ENCODE measurements at places on chromosomes 5 and 9.

DNA sequence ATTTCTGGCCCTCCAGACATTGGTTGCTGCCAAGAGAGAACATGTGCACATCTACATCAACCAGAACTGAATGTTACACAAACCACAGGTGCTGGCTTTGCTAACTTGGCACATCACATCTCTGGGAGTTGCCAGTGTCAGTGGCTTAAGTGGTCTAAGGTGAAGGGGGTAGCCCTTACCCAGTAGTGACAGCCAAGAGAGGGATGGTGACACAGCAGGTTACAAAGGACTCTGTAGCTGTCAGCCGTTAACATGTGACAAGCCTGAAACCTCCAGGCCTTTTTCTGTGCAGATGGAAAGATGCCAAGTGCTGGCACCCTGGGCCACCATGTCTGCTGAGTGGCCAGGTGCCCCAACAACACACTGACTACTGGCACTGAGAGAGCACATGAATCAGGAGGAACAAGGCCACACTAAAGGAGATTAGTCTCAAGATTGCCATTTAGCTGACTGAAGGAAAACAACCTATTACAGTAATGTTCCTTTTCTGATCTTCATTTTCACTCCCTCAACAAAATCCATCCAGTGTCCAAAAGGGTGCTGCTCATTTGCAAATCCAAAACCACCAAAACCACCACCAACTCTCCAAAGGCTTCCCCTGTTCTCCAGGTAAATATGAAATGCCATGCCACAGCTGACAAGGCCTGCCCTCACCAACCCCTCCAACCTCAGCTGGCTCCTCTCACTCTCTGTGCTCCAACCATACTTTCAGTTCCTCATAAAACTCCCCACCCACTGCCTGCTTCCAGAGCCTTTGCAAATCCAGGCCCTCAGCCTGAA lies 20.2 kb downstream of the SIL1 start:
- DNase-seq = no peak

DNA sequence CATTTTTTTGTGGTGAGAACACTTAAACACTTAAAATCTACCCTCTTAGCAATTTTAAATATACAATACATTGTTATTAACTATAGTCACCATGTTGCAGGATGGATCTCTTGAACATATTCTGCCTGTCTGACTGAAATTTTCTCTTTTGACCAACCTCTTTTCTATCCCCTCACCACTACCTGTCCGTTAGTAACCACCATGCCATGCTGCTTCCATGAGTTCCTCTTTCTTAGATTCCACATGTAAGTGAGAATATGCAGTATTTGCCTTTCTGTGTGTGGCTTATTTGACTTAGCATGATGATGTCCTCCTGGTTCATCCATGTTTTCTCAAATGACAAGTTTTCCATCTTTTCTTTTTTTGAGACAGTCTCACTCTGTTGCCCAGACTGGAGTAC lies 48.5 kb upstream of the NAA35 start:
- DNase-seq = no peak

- no peak for DNase-seq
These were observed 287.0 kb downstream of the PRELID2 start for GRCh38 chr5:145548097-145548496.

- no peak for DNase-seq
These were observed 6.2 kb downstream of the RNF183 start for GRCh38 chr9:113296796-113297558.

GRCh38 chr5:1208221-1208742 lies 6.9 kb downstream of the SLC6A19 start:
- no peak for DNase-seq

DNA sequence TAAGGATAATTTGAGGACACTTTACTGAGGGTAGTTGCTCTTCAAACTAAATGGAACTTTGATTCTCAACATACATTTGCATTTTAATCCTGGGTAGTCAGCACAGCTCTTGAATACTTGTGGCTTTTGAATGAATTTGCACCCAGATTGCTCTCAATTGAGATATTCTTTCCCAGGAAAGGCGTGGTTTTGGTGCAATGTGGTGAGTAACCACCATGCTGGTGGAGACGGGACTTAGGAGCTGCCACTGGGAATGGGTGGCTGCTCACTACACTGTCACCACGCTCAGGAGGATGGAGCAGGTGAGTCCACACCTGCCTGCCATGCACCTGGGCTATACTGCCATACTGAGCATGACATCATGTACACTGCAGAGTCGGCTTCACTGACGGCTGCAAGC lies 99.2 kb downstream of the IRX1 start:
- DNase-seq = no peak

DNA sequence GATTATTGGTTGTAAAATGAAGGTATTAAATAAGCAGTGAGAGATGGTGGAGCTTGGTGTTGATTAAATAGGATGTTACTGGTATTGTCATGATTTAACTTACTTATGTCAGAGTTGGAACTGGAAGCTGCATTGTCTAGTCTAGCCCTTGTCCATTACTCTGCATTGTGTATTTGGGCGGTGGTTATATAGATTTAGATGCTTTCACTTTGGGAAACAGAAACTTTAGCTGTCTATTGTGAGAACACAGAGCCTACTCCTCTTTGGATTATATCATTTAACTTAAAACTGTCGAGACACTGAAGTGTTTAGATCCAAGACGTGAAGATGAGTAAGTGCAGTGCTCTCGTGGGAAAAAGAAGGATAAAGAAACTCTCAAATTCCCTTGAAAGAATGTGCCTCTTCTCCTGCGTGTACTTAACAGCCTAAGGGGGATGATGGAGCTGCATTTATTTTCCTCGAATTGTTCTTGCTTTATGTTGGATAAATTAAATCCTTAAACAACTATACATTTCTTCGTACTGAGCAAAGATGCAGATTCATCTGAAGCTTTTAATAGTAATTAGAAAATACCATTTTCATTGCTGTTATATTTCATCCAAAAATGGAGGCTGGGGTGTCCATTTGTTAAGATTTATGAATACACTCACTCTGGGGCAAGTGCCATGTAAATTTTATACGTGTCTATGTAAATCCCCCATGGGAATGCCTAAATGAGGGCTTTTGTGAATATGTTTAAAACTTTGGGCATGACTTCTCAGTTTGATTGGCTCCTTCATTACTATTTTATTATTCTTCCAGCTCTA lies 21.6 kb downstream of the FBXL7 start:
- no peak for DNase-seq

DNA sequence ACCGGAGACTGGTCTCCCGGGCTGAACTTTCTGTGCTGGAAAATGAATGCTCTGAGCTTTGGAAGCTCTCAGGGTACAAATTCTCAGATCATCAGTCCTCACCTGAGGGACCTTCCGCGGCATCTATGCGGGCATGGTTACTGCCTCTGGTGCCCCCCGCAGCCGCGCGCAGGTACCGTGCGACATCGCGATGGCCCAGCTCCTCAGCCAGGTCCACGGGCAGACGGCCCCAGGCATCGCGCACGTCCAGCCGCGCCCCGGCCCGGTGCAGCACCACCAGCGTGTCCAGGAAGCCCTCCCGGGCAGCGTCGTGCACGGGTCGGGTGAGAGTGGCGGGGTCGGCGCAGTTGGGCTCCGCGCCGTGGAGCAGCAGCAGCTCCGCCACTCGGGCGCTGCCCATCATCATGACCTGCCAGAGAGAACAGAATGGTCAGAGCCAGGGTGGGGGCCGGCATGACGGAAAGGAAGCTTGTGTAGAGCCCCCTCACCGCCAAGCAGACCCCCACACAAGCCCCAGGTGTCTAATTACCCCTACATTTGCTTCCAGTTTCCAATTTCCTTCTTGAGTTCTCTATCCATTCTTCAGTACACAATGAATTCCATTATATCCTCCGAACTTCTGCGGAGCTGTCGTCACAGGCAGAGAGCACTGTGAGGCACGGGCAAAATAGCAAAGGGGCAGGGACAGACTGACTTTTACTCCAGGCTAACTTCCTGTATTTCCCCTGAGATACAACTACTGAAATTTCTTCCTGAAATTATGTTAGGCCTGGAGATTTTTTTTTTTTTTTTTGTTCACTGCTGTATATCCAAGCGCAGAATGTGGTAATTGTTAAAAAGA lies 23.2 kb downstream of the CDKN2A start:
- DNase-seq = no peak

- no peak for DNase-seq
These were observed 145.5 kb downstream of the PAX5 start for GRCh38 chr9:36888551-36888950.

DNA sequence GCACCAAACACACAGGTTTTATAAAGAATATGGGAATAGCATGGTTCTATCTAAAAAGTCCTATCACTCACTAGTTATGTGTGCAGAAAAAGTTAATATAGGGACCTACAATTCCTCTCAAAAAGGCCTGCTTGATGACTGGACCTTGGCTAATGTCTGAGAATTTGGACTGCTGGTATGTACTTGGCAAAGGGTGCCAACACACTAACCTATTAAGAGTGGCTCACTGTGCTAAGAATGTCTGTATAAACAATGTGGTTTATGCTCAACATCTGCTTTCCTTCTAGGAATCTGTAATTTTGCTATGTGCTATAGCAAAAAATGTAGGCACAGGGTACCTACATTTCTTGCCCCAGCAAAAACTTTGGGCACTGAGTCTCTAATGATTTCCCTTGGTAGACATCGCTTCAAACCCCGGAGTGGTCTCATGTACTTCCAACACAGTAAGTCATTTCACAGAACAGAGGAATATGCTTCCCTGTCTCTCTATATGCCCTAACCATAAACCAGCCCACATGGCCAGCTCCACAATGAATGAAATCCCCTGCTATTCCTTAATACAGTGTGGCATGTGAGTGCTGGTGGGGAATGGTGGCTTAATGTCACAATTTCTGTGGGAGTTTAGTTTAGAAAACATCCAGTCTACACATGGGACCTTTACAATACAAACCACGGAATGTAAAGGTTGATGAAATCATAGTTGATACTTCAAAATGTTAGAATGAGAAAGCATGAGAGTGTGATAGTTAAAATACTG lies 101.7 kb downstream of the UBAP2 start:
- no peak for DNase-seq

DNA sequence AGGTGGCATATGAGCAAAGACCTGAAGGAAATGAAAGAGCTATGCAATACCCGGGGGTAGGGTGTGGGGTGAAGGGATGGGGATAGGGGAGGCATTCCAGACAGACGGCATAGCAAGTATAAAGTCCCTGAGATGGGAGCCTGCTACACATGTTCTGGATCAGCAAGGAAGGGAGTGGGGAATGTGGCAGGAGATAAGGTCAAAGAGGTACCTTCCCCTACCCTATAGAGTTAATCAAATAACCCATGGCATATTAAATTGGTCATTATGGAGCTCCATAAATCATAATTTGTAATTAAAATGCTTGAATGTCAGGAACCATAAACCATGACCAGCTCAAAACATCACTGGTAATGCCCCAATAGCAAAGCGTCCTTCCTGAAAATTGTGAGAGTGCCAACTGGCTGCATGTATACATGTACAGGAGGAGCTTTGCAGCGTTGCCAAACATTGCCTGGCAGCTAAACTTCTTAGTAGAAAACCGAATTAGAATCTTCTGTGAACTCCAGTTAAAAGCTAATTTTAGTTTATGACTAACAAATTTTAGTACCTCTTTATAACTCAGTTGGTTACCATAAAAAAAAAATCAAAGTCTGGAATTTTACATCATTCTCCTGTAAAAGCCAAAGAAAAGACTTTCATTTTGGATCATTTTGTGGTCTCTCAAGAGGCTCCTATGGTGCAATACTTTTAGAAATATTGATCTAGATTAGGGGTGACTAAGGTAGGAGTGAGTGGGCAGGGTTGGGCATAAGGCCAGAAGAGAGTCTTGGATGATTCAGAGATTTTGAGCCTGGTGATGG lies 4.7 kb downstream of the DNAI1 start:
- DNase-seq = peak; percentile 60

GRCh38 chr5:137808503-137809135 lies 54.5 kb upstream of the HNRNPA0 start:
- DNase-seq = no peak

GRCh38 chr5:6049662-6050061 lies 328.7 kb downstream of the MED10 start:
- no peak for DNase-seq

DNA sequence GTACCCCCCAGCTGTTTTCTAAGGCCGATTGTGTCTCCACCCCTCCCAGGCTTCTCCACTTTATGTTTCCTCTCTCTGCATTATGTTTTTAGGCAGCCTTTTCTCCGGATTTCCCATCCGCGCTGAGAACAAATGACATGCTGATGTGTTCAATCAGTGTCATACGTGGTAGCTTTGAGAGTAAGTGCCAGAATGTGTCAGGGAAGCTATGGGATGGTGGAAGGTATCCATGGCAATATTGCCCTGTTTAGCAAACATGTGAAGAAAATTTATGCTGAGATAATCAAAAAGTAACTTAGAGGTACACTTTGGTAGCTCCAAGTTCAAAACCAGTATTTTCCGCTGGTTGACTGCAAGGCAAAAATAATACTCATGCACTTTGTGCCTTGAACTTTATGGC lies 36.6 kb upstream of the LECT2 start:
- no peak for DNase-seq

- no peak for DNase-seq
These were observed 65.7 kb upstream of the ANKH start for GRCh38 chr5:14937254-14937653.

DNA sequence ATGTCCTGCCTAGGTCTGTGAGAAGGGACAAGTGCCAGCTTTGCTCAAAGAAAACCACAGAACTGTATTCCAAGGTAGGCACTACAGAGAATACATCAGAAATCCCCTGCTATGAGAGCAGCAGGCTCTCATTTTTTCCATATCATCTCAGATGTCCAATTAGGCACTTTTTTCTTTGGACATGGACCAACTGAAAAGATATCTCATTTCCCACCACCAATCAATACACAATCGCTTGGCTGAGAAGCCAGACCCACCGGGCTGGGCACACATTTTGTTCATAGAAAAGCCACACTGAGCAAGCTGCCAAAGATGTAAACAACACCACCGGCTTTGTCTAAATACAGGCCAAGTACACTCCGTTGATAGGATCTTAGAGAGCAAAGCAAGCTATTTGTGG lies 25.9 kb downstream of the STOM start:
- no peak for DNase-seq

DNA sequence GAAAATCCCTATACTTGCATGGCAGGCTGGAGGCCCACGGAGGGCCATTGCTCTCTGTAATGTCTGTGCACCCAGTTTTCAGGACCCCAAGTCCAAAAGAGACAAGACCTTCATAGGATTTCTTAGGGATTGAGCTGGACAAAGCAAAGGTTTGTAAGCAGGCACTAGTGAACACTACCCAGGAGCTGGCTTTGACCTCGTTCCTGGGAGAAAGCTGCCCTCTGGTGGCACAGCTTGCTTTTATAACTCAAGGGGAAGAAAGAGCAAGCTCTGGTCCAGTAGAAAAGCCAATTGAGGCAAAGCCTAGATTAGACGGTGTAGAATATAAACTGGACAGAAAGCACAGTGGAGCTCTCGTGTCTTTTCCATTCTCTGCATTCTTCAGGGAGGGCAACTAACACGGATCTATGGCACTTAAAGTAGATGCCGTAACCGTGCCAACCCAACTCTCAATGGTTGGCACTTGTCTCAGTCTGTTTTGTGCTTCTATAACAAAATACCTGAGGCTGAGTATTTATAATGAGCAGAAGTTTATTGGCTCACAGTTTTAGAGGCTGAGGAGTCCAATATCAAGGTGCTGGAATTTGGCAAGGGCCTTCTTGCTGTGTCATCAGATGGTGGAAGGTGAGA lies 7.9 kb downstream of the GABRP start:
- peak; percentile 2 for DNase-seq

GRCh38 chr9:133579601-133580418 lies 29.4 kb downstream of the FAM163B start:
- DNase-seq = no peak

Data from activated CD4-positive, alpha-beta T cell treated with anti-CD3 and anti-CD28 coated beads for 24 hours (primary cell).